ENCODE measurements at places on chromosomes 6 and 20.

DNA sequence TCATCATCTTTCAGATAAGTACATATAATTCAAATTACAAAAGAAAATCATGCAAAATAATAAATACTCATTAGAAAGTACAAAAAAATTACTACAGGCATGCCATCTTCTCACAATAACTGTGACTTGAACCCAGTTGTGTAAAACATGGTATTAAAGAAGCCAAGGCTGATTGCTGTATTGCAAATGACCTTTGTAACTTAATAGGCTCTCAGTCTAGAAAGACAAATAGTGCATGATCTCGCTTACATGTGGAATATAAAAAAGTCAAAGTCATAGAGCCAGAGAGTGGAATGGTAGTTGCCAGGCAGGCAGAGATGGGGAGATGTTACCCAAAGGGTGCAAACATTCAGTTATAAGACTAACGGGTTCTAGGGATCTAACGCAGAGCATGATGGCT lies 626.1 kb downstream of the COL12A1 start:
- DNase-seq, result no peak

DNA sequence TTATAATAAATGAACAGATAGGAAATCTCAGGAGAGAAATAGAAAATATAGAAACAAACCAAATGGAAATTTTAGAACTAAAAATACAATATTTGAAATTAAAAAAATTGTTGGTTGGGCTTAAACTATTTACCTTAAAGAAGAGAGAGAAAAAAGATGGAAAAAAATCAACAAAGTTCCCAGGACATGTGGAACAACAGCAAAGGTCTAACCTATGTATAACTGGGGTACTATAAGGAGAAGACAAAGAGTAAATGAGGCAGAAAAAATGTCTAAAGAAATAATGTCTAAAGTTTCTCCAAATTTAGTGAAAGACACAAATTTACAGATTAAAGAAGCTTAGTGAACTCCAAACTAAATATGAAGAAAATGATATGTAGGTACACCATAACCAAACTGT lies 41.1 kb upstream of the ZBTB24 start:
- no peak for DNase-seq

- no peak for DNase-seq
Measured at GRCh38 chr6:118764766-118765165, 113.4 kb upstream of the CEP85L start.

- DNase-seq, result no peak
Measured at GRCh38 chr6:57294862-57295445, 22.5 kb upstream of the PRIM2 start.

DNA sequence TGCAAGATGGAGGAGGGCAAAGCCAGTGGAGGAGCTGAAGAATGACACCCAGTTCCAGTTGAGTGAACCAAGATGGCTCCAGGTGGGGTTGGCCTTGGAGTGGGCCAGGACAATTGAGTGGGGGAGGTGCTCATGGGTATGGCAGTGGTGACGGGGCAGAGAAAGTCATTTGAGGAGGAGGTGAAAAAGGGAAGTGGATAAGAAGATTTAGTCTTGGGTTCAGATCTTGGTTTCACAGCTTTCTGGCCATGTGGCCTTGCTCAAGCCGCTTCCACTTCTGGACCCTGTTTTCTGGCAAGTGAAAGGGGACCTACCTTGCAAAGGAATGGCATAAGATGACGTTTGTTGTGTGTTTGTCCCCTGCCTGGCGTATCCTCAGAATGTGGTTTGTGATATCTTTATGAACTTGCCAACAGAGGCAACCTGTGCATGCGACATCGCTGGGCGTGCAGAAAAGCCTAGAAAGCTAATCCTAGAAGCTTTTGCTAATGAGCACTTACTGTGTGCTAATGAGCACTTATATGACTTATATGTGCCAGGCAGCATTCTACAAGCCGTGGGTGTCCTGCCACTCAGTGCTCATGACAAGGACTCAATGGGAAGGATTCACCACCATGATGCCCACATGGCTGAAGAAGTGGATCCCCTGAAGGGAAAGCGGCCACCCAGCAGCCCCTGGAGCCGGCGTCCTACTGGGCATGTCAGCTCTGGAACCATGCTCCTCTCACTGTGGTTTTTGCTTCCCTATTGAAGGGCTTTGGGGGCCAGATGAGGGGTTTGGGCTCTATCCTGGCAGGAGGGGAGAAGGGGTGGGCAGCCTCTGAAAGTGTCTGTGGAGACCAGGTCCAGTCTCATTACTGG lies 23.6 kb upstream of the STX16 start:
- no peak for DNase-seq

DNA sequence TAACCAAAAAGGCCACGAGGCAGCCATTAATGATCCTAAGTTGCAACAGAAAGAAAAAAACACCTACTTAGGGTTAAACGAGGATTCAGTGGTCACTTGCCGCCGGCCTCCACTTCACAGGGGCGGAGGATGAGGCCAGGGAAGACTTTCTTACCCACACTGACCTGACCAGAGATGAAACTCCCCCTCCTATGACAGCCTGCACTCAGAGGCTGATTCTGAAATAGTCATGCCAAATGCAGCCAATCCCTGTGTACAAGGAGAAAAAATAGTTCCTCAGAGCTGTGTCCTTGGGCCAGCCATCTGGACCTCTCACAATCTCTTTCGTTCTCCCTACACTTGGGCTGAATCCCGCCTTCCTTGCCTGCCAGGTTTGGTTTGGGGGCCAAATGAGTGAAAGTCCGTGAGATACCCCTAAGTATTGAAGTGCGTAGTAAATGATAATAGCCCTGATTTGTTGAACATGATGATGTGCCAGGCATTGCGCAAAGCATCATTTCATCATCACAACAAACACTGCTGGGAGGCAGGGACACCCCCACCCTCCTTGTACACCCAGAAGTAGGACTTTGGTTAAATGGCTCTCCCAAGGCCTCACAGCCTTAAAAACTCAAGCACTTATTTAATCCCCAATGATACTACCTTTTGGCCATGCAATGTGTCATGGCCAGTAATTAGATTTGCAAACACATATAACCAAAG lies 3.2 kb upstream of the IRF4 start:
- no peak for DNase-seq

DNA sequence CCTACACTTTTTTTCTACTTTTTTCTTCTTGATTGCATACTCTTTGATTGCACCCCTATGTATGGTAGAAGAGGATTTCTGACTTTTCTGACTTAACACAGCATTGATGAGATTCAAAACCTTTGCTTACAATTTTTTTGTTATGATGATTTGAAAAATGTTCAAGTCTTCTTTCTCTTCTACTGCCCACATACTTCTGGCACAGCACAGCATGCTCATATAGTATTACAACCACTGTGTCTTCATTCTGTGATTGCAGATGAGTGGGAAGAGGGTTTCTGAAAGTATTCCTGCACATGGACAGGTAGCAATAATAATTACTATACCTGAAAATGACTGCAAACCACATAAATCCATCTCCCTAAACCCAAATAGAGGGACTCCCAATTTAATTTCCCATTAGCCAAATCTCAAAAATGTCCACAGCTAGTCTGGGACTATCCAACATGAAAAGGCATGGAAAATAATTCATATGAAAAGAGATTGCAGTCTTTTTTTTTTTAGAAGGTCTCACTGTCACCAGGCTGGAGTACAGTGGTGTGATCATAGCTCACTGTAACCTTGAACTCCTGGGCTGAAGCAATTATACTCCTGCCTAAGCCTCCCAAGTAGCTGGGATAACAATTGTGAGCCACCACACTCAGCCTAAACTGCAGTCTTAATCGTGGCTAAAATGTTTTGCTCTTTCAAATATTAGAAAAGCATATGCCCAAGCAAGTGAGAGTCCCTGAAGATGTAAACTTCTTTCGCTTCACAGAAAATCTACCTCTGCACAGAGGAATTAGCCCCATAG lies 15.9 kb upstream of the TENT5A start:
- DNase-seq, result no peak
